ENCODE measurements at places on chromosomes 16 and 17.

DNA sequence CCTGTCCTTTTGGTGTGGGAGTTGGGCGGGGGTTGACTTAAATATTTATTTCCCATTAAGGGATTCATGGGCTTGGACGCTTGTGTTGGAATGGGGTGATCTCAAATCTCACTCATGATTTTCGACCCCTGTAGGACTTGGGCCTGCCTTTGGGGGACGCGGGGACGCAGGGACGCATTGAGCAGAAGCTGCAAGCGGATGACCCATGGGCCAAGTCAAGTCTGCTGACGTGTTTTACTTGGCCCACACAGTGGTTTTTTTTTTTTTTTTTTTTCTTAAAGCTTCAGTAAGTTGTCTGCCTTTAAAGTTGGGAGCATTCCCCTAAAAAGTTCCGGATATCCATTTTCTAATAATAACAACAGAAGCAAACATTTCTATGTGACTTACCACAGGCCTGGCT is 28.9 kb downstream of the CMIP start:
- no peak for DNase-seq

DNA sequence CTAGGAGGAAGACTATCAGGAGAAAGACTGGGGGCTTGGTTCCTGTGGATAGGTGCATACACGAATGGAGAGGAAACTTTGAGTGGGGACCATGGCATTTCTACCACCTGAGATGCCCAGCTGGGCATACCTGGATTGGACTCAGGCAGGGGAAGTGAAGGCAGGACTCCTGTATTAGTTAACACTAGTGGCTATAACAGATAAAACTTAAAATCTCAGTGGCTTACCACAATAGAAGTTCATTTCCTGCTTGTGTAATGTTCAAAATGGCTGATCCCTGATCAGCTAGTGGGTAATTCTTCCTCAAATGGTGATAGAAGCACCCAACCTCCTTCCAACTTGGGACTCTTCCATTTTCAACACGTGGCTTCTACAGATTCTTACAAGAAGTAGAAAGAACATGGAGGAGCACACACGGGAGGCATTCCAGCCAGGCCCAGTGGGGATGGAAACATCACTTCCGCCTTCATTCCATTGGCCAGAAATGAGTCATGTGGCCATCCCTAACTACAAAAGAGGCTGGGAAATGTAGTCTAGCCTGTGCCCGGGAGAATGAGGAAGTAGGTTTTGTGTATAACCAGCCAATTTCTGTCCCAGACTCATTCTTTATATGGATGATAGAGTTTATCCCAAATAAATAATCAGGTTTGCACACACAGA is 112.1 kb downstream of the UTP18 start:
- no peak for DNase-seq

DNA sequence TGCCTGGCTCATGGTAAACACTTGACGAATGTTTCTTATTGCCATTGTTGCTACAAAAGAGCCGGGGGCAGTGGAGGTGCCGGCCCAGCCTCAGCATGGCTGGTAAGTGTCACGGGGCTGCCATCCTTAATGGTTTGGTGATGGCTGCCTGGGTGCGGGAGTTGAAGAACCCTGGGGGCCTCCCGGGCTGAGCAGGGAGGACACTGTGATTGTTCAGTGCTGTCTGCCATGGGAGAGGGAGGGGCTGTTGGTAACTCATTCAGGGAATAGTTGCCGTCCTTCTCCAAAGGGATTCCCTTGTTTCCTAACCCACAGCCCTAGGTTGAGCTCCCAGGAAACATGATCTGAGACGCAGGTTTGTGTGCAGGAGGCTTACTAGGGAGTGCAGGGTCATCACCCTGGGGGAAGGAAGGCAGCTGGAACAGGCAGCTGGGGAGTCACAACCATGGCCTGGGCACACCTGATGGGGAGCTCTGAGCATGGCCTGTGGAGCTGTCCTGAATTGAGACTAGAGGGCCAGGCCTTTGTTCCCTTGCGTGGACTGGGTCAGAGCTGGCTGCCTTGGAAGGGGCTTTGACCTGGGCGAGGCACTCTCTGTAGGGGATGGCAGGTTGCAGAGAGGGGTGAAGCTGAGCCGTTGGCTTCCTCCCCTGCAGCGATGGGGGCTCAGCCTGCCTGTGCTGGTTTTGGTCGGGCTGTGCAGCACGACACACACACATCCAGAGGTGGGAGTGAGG is 85.7 kb downstream of the PLCG2 start:
- DNase-seq, result no peak

DNA sequence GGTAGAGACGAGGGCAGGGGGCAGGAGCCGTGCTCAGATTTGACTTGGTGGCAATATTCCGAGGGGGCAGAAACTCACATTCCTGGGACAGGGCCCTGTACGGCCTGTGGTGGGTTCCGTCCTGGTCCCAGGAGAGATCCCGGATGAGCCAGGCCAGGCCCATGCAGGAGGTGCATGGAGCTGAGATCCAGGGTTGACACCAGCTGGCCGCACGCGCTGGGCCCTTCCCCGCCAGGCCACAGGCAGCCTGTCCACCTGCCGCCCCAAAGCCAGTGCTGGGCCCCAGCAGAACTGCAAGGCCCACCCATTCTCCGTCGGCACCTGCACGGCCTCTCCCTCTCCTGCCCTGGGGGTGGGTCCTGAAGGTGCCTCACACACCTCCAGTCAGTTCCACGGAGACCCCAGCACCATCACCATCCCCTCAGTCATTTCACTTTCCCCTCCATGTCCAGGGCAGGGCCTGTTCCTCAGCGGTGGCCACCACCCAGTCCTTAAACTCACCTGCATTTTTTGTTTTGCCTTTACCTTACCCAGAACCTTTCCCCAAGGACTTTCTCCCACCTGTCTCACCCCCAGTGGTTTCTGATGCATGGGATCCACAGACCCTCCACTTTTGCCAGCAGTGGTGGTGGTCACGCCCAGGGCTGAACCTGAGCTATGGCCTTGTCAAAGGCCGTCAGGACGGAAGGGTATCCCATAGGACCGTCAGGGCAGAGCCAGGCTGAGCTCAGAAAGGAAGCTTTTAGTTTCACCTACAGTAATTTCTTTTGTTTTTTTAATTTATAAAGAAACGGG is 25.1 kb upstream of the CDH15 start:
- DNase-seq, result no peak

DNA sequence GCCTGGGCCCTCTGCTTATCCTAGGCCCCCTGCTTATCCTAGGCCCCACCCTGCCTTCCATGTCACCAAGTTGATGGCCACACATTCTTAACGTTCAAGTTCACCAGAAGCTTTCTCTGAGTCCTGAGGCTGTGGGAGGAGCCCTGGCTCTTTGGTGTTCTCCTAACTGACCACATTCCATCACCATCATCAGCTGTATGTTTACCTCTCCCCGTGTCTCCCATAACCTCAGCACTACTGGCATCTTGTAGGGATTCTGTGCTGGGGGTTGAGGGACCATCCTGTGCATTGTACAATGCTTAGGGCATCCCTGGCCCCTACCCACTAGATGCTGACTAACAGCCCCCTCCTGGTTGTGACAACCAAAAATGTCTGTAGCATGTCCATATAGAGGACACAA is 99.3 kb downstream of the NDE1 start:
- DNase-seq, result no peak

GRCh38 chr16:67481561-67482232 is 740 bp upstream of the ATP6V0D1 start:
- DNase-seq, result peak; percentile 26

DNA sequence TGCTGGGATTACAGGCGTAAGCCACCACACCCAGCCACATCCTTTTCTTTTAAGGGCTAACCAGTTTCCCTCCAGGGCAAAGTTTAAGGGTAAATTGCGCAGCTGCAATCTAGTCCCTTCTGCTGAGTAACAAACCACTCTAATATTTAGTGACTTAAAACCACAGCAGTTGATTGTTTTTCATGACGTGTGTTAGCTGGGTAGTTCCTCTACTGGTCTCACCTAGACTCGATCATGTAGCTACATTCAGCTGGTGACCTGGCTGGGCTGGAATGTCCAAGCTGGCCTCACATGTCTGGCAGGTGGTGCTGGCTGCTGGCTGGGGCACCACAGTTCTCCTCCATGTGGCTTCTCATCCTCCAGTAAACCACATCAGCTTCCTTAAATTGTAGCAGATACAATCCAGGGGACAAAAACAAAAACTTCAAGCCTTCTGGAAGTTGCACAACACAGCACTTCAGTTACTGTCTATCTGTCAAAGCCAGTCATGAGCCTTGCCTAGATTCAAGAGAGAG is 75.5 kb downstream of the GPRC5B start:
- DNase-seq, result no peak

- no peak for DNase-seq
Measured at GRCh38 chr17:78355701-78356100, 4.2 kb downstream of the SOCS3 start.

DNA sequence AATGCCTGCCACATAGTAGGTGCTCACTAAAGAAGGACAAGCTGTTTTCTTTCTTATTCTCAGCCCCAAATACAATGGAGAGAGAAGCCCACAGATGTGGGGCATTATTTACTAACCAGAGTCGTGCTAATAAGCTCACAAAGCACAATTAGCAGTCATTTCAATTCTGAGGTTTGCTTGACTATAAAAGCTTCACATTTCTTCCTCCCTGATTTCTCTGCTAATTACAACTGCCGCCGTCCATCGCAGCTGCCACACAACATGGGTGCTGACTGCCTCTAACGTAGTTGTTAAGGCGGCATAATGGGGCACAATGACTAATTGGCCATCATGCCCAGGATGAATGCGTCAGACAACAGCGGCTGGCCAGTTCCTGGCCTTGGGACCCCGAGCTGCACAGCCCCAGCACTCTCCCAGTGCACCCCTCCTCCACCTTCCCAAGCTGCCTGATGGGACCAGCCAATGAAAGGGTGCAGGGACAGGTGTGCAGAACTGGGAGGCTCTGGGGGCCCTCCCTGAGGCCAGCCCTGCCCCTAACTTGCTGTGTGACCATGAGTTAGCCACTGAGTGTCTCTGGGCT is 109.2 kb downstream of the CCT6B start:
- DNase-seq, result no peak

GRCh38 chr16:65908568-65908967 is 457.9 kb upstream of the CDH5 start:
- DNase-seq, result no peak

DNA sequence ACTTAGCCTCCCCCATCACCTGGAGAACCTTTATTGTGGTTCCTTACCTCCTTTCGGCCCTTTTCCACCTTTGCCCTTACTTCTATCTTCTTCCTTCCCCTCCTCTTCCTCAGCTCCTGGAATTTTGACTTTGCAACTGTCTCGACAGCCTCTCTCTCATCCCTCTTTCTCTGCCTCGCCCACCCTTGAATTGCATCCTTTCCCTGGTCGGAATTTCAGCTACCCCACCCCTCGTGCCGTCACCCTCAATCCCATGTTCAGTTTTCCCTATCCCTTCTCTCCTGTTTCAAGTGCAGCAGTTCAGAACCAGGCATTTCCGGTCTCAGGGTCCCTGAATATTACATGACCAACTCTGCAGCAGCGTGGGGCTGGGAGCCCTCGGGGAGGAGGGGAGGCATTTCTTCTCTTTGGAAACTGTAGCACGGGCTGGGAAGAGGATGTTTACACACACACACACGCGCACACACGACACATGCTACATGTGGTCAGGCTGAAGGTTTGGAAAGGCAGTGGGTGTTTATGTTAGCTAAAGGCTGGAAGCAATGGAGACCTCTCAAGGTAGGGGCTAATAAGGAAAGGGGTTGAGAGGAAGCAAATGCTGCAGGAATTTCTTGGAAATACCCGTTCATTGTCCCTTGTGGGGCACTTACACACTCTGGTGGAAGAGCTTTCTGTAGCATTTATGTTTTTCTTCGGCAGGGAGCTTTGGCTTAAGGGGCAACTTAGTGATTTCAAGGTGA is 971 bp downstream of the MINK1 start:
- DNase-seq, result no peak

DNA sequence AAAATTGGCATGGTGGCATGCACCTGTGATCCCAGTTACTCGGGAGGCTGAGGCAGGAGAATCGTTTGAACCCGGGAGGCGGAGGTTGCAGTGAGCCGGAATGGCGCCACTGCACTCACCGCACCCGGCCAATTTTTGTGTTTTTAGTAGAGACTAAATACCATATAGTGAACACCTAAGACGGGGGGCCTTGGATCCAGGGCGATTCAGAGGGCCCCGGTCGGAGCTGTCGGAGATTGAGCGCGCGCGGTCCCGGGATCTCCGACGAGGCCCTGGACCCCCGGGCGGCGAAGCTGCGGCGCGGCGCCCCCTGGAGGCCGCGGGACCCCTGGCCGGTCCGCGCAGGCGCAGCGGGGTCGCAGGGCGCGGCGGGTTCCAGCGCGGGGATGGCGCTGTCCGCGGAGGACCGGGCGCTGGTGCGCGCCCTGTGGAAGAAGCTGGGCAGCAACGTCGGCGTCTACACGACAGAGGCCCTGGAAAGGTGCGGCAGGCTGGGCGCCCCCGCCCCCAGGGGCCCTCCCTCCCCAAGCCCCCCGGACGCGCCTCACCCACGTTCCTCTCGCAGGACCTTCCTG is at the start of gene HBQ1:
TSS of gene HBQ1 (plus strand) at position 359 of the 575 bp plus-strand sequence. CDS start at position 387, 28 bp downstream.
- no peak for DNase-seq

DNA sequence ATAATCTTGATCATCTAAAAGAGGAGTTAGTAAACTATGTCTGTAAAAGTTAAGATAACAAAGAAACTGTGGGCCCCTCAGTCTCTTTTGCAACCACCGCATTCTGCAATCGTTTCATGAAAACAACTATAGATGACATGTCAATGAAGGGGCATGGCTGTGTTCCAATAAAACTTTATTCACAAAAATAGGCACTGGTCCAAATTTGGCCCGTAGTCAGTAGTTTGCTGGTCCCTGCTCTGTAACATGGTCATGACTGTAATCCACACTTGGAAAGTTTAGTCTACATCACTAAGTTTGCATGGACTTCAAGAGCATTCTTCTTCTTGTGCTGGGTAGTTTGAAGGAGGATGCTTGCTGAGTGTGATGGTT is 299.3 kb upstream of the PSMD7 start:
- DNase-seq, result no peak

GRCh38 chr16:85398050-85398451 is 215.1 kb upstream of the GSE1 start:
- no peak for DNase-seq

DNA sequence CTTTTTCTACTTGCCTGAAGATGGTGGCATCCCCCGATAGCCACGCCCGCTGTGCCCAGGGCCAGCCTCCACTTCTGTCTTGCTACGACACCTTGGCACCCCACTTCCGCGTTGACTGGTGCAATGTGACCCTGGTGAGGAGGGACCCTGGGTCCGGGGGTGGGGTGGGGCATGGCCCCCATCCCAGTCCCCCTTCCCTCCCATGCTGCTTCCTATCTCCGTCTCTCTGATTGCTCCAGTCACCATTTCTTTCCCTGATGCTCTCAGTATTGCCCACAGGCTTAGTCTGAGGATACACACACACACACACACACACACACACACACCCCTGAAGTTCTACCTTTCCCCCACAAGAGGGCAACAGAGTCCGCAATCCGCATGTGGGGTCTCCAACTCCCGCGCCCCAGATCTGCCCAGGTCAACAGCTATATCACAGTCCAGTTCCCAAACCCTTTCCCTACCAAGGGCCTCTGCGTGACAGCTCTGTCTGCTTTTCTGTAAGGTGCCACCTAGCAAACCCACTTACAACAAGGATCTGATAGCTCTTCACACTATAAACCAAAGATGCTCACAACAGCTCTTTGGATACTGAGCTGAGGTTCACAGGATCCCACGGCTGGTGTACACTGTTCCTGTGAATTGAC is 3.4 kb downstream of the SGCA start:
- DNase-seq, result peak; percentile 28

GRCh38 chr16:53741546-53741945 is 37.6 kb downstream of the FTO start:
- no peak for DNase-seq

All from stimulated activated CD8-positive, alpha-beta memory T cell treated with anti-CD3 and anti-CD28 coated beads, Interleukin-4, amount 100 ng/mL, for 24 hours (primary cell).